ENCODE measurements at places on chromosomes 2 and 18.
A peak's percentile ranks its signal among the peaks of the same experiment; 100 is the strongest.

- no peak for DNase-seq
Measured at GRCh38 chr2:48551548-48551947, 21.6 kb downstream of the STON1 start.

GRCh38 chr2:216074794-216075193, 6.8 kb downstream of the PECR start:
- no peak for DNase-seq

GRCh38 chr2:74302865-74303264, 40.4 kb downstream of the SLC4A5 start:
- DNase-seq = no peak

- DNase-seq = no peak
Measured at GRCh38 chr2:99404797-99405669, 67.8 kb downstream of the EIF5B start.

DNA sequence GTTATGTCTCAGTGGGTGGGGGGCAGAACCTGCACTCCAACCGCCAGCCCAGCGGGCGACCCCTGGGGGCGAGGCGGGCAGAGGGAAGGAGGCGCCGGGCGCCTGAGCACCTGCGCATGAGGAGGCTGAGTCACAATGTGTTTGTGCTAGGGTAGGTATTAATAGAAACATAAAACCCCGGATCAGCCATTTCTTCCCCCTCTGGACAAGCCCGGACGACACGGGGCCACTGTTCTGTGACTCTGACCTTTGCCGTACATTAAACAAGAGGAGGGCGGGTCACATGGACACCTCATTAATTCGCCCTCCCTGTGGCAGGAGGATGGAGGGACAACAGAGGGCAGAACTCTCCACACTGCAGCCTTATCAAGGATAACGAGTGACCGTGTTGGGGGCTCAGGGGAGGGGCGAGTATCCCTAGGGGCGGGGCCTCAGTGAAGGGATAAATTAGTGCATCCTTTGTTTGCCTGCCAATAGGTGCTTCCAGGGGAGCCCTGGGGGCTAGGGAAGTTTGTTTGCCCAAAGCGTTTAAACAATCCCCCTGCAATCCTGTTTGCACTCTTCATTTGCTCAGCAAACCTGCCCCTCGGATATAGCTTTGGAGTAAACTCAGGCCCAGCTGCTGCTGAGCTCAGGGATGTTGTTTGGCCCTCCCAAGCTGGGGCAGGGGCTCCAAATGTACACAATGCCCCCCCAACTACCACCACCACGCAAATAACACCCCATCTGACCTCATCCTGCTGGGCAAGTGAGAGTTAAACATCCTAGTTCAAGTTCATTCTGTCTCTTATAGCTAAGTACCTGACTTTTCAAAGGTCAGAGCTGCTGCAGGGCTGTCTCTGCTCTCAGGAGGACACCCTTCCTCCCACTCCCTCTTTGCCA, 171.2 kb upstream of the GLI2 start:
- DNase-seq = no peak

DNA sequence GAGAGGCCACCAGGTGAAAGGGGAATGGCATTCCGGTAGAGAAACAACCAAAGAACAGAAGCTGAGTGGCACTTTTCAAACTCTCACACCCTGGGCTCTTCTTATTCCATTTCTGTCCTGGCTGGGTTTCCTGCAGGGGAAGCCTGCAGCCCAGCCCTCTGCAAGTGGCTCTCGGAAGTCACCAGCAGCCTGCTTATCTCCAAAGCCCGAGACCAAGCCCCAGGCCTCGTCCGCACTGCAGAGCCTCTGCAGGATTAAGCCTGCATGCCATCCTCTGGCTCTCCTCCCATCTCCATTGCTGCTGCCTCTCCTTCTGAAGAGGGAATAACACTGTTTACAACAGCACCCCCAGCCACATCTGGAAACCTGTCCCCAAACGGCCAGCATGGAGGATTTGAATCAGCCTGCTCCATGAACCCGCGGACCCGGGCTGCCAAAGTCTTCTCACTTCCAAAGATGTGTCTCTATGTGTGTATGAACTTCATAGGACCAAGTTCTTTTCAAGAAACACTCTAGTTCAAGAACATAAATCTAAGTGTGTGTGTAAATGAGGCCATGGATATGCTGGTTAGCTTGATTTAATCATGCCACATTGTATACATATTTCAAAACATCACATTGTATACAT, 54.2 kb downstream of the DIPK1C start:
- DNase-seq = no peak

DNA sequence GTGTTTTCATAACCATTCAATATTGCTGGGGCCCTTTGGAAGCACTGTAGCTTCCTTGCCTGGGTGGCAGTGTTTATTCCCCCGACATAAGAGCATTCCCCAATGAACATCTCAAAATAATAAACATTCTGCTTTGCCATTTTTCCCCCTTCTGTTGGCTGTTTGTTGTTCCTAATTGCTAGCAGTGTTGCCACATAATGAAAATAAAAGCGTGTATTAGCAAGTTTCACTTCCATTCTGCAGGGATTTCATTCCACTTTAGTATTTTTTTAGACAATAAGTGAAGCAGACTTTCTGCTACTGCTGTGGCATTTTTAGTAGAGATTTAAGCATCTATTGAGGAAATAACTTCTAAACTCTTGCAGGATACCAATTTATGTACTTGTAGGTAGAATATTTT, 154.7 kb upstream of the GALNT13 start:
- DNase-seq = no peak

- DNase-seq = no peak
Measured at GRCh38 chr2:28187186-28187585, 205.5 kb upstream of the FOSL2 start.

GRCh38 chr18:68797871-68798270, at the start of gene CCDC102B:
Gene CCDC102B (plus strand): TSS chr18:68798080. CDS start chr18:68836764, 38,684 bp downstream.
- DNase-seq = no peak

DNA sequence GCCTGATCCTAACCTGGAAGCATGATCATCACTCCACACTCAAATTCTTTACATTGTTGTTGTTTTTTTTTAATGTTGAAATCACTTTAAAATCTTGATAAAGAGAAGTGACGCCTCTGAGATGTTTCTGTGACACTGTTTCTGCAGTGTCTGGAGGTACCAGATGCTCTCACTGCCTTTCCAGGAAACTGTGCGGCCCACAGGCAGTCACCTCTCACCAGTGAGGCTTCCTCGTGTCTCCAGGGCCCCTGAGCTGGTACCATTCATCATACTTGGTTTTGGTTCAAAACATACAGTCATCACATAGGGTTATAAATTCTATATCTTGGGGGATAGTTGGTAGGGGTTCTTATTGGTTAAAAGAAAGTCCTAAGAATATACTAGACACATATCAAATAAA, 10.1 kb upstream of the ID2 start:
- DNase-seq = no peak

DNA sequence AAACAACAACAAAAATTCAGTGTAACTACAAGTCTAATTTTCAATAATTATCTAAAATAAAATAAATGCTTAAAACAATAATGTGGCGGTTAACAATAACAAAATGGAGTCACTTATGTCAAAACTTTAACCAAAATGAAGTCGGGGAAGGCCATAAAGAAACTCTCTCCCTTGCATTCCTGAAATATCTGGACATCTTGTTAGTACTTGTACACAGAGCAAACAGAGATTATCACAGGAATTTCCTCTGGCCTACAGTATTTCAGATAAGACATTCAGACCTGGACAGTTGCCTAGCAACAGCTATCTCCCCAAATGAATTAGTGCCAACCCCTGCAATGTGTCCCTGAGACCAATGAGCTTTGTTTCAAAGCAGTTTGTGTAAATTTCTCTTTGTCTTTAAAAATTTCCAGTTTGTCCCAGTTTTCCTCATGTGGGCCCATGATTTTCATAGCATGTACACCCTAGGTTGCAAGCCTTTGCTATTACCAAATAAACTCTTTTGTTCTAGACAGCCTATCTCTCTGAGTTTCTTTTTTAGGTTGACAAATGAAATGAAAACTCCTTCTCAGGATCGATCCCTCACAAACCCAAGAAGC, 68.6 kb downstream of the EXOC6B start:
- no peak for DNase-seq

DNA sequence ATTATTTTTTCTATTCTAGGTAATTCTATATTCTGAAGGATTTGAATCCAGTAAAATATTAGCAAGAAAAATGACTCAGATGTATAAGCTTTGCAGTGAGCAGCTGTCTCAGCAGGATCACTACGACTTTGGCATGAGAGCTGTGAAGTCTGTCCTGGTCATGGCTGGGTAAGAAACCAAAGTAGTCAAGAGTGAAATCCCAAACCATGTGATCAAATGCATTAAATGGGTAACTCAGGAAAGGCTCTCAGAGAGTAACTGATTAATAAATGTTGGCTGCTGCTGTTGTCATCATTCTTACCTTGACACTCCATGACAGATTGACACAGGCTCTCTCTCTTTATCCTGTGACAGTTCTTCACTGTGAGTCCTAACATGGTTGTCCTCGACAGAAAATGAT, 124.1 kb downstream of the DNAH6 start:
- no peak for DNase-seq

DNA sequence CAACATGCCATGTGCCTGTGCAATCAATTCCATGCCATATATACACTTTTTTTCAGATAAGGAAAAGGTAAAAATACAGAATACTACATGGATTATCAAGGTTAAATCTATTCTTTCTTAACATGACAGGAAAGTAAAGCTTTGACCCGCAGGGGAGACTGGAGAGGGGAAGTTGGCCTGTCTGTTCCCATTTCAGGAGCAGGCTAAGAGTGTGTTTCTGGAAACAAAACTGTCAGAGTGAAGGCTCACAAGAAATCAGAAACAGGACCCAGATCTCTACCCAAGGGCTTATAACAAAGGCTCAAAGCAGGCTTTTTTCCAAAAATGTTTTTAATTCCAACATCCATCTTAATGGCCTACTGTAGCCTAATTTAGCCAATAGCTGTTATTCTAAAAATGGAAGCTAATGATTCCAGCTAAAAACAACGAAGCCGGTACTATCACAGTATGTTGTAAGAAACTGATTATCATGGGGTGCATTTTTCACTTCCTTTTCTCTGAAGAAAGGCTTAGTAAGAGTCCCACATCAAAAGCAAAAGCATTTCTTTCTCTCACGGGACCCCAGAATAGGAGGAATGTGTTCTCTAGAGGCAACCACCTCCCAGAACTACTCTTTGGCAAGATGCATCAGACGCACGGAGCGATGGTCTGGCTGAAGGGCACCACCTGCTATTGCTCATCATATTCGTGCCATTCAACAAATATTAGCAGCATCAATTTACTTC, 41.4 kb downstream of the FECH start:
- no peak for DNase-seq

DNA sequence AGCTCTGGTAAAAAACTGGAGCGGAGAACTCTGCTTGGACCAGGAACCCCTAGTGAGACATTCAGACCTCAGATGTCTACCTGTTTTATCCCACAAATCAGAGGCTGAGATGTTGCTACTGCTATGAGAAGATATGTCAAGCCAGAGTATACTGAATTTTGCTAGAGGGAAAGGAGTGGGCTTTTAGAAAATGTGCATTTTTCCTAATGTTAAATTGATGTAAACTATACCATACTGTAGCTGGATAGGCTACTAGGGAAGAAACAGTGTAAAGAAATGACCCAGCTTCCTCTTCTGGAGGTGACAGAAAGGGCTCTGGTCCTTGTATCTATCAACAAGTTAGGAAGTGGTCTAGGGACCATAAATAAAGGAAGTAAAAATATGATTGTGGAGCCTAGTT, 65.0 kb downstream of the SLC39A10 start:
- DNase-seq = no peak

DNA sequence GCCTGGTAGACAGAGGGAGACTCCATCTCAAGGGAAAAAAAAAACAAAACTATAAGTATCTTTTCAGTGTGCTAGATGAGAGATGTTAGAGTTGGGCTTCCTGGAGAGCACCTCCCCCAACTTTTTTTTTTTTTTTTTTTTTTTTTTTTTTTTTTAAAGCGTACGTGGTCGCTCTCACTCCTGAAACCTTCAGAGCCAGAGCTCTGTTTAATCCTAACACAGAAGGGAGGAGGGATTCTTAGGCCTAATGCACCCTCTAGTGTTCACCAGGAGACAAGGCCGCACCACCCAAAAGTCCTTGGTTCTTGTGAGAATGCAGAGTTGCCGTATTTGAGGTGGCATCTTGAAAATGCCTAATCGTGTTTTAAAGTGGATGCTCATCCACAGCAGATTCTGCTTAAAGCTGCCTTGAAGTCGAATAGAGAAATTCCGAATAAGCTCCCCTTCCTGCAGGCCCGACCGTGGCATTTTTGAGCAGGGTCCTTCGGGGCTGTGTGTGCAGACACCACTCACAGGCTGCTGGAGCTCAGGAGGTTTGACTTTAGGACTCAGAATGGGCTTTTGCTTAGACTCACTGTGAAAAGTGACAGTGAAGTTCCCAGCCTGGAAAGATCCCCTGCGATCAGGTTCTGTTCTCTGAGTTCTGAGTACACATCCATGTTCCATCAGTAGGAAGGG, 252.6 kb downstream of the AGAP1 start:
- DNase-seq = peak; percentile 27

- no peak for DNase-seq
Measured at GRCh38 chr2:106596844-106597243, 109.7 kb downstream of the CD8B2 start.

GRCh38 chr2:172647439-172647838, 88.2 kb upstream of the RAPGEF4 start:
- DNase-seq = no peak

DNA sequence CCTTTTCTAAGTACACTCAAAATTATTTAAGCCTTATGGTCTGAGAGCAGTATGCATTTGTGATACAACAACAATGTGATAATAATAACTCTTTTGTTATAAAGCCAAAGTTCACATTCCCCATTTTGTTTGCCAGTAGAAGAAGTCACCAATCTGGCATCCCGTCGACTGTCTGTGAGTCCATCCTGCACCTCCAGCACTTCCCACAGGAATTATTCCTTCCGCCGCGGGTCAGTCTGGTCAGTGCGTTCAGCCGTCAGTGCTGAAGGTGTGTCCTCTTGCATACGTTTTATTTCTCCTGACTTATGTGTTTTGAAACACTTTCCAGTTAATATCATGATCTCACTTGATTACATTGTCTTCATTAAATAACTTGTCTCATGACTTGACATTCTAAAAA, 80.3 kb upstream of the RPE start:
- DNase-seq = no peak

- no peak for DNase-seq
Measured at GRCh38 chr2:20021405-20022009, 9.0 kb upstream of the MATN3 start.

GRCh38 chr2:11659851-11660250, 10.1 kb downstream of the NTSR2 start:
- no peak for DNase-seq

DNA sequence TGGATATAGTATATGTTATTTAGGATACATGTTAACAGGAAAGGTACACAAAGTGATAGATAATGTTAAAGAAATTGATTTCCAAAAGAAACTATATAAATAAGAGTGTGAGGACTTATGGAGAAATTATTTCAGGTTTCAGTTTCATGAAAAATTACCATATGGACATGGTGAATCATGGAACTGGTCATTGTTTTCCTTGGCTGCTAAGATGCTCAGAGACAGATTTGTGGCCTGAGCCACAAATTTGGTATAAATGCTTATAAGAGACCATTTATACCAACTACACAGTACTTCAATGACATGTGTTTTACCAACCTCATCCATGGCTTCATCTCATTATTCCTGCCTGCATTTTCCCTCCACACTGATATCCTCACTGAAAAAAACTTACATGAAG, 188.1 kb downstream of the FMNL2 start:
- DNase-seq = peak; percentile 19
